GM23248 (cell line): ENCODE measurements at places on chromosomes 12 and 14.

DNA sequence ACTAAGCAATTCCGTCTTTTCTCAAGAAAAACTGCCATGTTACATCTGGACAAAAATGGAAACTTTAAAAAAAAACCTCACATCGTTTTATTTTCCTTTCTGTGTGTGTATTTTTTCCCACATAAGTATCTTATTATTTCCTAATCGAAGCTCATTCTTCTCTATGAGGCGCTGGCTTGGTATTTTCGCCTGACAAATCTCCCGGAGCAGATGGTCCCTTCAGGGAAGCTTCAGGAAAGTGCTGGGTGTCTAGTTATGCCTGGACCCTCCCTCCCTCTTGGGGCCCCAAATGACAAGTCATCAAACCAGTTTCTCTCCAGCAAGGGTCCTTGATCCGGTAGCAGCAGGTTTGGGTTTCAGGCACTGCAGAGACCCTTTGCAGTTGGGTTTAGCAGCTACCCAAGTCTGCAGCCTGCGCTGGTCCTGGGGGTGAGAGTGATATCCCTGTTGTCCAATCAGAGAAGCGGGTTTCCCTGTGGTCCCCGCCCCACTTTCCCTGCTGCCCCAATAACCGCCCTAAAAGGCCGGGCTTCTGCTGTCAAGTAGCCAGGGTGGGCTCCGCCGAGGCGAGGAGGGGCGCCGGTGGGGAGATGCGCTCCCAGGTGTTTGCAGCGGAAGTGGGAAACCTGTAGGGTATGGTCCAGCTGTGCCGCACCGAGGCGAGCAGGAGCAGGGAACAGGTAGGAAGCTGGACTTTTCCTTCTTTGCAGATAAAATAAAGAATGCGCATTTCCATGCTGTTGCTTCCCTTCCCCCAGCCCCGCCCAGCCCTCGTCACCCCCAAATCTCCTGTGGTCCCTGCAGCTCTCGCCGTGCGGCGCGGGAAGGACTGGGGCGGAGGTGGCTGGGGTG, at the start of gene CNTN1:
Gene CNTN1, plus strand, starts transcription at position 527 of the 852 bp plus-strand sequence.
- DNase-seq: peak; percentile 65

- DNase-seq: peak; percentile 61
Observed at GRCh38 chr12:101697930-101698799, 725 bp downstream of the CHPT1 start.

GRCh38 chr12:128052331-128052730, 214.6 kb upstream of the TMEM132C start:
- DNase-seq: no peak

- no peak for DNase-seq
Observed at GRCh38 chr12:62284749-62285148, 24.5 kb downstream of the USP15 start.

DNA sequence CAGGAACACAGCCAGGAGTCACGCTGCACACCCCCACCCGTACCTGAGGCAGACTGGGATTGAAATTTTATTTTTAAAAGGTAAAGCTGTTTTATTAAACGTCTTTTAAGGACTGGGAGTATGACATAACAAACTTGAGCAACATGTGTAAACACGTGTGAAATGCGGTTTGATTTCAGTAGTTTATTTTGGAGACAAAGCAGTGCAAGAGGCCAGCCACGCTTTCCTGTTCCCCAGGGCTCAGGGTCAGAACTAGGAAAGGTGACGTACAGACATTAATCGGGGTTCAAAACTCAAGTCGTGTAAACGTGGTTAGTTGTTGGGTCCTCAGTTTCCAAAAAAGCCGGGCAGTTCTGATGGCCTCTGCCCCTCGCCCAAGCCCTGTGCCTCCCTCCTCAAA, 16.7 kb downstream of the CHGA start:
- DNase-seq: no peak

GRCh38 chr12:46205294-46205693, 63.5 kb downstream of the SLC38A1 start:
- no peak for DNase-seq

- DNase-seq: no peak
Observed at GRCh38 chr12:105024928-105025327, 38.8 kb downstream of the NOPCHAP1 start.

DNA sequence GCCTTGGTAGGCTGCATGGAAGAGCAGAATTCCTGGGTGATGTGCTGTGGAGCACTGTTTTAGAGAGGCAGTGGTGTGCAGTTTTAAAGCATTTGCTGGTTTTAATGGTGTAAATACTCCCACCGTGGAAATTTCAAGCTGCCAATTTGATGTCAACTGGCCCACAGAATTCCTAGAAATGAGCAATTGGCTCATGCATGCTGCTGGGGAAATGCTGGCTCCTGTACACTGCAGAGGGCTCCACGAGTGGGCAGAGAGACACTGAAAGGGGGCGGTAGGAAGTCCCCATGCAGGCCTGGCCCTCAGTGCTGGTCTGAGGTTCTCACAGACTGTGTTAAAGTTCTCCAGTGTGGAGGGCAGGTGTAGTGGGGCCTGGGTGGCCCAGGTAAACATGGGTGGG, 99.4 kb upstream of the NTF3 start:
- no peak for DNase-seq

DNA sequence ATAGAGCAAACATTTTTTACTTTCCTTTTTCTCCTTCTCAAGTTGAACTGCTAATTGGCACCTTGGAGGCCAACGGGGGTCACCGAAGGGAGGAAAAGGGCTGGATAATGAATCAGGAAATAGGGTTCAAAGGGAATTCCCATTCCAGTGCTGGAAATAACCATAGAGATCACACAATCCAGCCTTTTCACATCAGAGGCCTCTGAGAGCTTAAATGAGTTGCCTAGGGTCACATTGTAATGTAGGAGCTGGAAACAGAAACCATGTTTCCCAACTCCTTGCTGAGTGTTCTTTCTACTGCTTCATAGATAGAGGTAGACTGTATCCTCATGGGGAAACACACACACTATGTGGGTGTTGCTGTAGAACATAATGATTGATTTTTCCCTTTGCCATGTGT, 60.6 kb upstream of the DDHD1 start:
- DNase-seq: no peak

DNA sequence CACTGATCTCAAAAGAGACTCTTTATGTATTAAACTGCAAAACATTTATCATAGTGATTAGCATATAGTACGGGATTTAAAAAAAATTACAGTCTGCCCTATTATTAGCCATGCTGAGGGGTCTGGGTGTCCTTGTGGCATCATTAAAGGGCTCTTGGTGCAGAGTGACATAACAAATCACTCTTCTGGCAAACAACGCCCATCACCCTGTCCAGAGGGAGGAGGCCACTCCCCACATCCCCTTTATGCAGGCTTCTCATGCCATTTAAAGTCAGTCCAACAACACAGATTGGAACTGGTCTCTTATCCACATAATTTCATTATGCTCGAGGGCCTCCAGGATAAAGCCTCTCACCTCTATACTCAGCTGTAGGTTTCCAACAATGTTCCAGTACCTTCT, 51.1 kb downstream of the TMTC1 start:
- DNase-seq: no peak

DNA sequence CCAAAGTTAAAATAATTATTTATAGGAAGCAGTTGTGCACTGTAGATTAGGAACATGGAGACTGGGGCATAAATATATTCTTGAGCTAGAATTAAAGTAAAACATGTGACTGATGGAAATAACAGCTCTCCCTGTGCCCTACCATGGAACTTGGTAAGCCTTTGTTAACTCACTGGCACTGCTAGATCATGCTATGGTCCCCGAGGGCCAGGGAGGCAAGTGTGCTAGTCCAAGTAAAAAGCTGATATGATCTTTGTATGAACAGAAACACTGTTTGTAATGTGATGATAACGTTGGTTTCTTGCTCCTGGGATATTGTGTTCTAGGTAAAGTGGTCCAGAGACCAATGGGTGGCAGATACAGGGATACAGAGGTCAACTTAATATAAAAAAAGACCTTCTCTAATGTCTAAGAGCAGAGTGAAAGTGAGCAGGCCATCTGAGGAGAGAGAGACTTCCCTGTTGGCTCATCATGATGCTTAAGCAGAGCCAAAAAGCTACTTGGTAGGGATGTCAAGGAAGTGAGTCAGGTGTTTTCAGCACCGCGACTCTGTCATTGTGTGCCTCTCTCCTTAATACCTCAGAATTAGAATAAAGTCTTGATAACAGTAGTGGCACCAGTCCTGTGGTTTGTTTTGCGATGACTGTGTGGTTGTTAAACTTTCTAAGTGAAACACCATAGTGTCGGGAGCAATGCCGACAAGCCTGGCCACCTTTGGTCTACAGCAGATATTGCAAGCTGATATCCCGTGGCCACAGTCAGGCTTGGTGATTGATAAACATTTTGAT, 27.6 kb downstream of the BICD1 start:
- peak; percentile 88 for DNase-seq

- no peak for DNase-seq
Observed at GRCh38 chr14:22794551-22794951, 20.7 kb downstream of the SLC7A7 start.

DNA sequence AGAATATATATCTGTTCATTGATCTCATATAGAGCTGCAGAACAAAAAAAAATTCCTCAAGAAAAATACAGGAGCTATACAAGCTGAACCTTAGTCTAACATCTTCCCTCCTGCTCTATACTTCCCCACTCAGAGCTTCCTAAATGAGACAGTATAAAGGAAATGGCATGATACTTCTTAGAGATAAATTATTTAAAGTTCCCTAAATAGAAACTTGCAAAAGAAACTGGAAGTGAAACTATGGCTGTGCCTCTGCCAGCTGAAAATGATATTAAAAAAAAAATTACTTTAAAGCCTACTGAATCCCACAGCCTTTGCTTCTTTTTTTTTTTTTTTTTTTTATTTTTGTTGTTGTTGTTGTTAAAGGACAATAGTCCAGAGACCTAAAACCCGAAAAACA, 11.6 kb upstream of the NEK9 start:
- DNase-seq: no peak

DNA sequence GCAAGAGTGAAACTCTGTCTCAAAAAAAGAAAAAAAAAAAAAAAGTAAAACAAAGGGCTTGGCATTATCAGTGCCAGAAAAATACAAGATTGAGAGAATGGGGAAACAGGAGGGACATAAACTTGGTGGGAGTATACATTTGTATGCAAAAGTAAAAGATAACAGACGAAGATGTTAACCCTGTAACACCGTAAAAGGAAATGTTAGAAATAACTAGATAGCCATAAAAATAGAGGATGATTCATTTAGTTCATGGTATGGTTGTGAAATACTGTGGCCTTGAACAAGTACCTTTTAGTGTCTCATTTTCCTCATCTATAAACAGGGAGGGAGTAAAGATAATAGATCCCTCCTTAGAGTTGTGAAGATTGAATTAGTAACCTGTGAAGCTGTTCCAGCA, 33.3 kb downstream of the ATP2A2 start:
- DNase-seq: peak; percentile 84

DNA sequence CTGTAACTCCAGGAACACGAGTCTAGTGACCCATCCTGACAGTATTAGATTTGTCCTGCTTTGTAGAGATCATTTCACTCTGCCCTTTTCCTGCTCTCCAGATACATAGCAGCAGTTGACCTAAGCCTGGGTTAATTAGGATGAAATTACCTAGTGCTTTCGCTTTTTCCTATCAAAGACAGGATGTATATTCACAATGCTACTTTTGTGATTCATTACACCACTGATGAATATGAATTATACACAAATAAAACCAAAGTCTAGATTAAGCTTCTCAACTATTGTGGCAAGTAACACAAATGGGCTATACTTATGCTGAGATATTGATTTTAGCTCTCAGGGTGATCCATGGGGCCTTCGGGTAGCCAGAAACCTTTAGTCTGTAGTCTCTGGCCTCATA, 17.9 kb downstream of the CERS5 start:
- no peak for DNase-seq

DNA sequence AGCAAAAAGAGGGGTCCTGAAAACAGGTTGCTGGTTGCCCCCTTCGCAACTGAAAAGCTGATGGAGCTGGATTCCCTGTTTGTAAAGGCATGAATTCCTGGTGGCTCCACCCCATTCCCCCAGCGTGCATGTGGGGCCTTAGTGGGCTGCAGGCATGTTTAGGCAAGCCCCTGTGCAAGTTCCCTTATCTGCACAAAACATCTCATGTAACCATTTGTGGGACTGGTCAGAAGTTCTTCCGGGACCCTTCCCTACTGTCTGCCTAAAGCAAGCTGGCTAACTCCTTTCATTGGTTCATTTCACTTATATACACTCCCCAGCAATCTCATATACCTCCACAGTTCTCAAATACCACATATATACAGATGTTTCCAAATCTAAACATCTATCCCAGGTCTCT, 24.0 kb upstream of the HIGD1C start:
- DNase-seq: no peak

GRCh38 chr14:53047307-53048069, 96.6 kb upstream of the FERMT2 start:
- peak; percentile 8 for DNase-seq

DNA sequence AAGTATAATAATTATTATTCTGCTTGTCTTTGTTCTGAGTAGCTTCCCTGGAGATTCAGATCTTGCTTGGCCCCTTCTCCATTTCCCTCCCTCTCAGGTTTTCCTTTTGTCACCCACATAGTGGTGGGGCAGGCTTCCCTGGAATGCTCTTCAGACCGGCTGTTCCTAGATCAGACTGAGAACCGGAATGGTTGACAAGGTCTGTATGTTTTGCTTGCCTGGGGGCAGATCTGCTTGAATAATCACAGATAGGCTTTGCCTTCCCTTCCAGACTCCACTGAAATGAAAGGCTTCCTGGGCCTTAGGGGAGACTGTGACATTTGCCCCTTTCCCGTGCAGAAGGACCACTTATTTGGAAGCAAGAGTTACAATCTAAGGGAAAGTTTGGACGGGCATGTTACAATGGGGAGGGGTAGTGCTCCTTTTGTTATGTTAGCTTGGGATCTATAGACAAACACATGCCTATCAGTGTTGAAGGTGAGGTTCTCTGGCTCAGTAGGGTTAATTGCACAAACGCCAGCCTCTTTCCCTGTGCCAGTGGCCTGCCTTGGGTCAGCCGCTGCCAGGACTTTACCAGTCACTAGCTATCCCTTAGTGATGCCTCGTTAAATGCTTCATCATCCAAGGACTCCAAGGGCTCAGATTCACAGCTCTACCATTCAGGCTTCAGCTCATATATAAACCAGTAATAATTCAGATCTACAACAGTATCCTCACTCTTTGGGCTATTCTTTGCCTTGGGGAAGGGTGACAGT, 178.6 kb downstream of the SNAPC1 start:
- DNase-seq: no peak

- peak; percentile 46 for DNase-seq
Observed at GRCh38 chr14:69877492-69877891, 1.7 kb upstream of the SMOC1 start.

DNA sequence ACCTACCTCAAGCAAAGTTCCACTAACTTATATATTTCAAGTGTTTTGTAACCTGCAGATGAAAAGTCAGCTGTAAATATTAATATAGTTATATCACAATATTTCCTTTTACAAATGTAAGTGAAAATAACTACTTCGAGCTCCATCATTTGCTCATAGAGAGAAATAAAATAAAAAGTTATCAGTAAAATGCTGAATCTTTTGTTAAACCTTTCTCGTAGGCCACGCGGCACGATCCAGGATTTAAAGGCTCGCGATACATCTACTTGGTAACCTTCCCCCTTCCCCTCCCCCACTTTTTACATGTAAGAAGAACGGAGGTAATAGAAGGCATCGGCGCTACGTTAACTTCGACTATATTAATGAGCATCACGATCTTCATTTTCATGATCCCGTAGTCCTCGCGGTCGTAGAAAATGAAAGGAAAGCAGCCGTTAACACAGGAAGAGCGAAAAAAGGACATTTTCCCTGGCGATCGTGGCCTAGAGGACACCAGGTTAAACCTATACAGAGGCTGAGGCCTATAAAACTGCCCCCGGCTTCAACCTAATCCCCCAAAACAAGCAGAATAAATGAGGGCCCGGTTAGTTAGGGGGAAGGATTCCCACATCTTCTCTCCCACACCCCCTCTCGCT, 508 bp downstream of the HNRNPC start:
- peak; percentile 85 for DNase-seq
